Epithelial cell of alveolus of lung (primary cell): ENCODE measurements at places on chromosomes 6 and 20. TPM values are rescaled to one million over a fixed set of nuclear protein-coding genes. Genes with fewer than 3 reads are reported as not detected.

The JPH2 gene
- 0.16 and 0.39 TPM in 2 replicates for total RNA-seq

The HS3ST5 gene
- under 0.01 TPM in 1 of 2 replicates, not detected in the other for total RNA-seq

The EGFL8 gene
- total RNA-seq: 1.0 and 9.7 TPM in 2 replicates

The MED23 gene
- total RNA-seq: 14.1 and 18.1 TPM in 2 replicates

The PPP1R16B gene
- 0.39 and 0.56 TPM in 2 replicates for total RNA-seq

The SLC17A9 gene
- 3.0 and 17.1 TPM in 2 replicates for total RNA-seq

The HLA-DOA gene
- 0.16 TPM in 1 of 2 replicates, not detected in the other for total RNA-seq

The PTK7 gene
- 144 and 240 TPM in 2 replicates for total RNA-seq

The HLA-DRA gene
- not detected in 2 replicates for total RNA-seq
